ENCODE measurements at places on chromosomes 12 and 14.

GRCh38 chr12:80364056-80364455 is 80.0 kb upstream of the PTPRQ start:
- DNase-seq, result no peak

DNA sequence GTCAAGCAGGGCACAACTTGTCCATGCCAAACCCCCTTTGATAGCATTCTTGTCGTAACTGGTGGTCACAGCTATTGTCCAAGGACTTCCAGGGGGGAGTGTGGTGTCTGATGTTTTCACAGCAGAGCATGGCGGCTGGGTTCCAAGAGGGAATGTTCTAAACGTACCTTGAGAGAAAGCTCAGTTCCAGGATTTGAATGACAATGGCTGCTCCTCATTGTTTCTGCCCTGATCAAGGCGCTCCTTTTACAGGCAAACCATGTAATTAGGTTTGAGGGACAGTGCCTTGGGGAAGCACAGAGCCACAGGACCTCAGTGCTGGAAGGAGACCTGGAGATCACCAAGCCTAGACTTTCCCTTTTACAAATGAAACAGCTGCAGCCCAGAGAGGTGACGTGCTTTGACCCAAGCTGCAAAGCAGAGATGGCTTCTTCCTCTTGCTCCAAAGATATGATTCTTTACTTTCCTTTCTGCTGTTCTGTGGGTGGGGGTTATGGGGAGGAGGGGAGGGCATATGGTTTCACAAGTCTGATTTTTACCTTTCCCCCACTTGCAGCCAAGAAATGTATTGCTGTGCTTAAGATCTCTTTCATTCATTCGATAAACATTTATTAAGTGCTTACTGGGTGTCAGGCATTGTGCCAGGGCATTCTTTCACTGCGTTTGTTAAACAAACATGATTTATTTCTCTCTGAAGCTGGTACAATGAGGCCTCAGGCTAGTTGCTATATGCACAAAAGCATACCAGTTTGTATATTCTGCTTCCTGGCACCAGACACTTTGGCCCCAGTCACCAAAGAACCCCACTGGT is 172.8 kb downstream of the KTN1 start:
- no peak for DNase-seq

GRCh38 chr14:33834466-33835260 is 116.2 kb downstream of the EGLN3 start:
- DNase-seq, result no peak

DNA sequence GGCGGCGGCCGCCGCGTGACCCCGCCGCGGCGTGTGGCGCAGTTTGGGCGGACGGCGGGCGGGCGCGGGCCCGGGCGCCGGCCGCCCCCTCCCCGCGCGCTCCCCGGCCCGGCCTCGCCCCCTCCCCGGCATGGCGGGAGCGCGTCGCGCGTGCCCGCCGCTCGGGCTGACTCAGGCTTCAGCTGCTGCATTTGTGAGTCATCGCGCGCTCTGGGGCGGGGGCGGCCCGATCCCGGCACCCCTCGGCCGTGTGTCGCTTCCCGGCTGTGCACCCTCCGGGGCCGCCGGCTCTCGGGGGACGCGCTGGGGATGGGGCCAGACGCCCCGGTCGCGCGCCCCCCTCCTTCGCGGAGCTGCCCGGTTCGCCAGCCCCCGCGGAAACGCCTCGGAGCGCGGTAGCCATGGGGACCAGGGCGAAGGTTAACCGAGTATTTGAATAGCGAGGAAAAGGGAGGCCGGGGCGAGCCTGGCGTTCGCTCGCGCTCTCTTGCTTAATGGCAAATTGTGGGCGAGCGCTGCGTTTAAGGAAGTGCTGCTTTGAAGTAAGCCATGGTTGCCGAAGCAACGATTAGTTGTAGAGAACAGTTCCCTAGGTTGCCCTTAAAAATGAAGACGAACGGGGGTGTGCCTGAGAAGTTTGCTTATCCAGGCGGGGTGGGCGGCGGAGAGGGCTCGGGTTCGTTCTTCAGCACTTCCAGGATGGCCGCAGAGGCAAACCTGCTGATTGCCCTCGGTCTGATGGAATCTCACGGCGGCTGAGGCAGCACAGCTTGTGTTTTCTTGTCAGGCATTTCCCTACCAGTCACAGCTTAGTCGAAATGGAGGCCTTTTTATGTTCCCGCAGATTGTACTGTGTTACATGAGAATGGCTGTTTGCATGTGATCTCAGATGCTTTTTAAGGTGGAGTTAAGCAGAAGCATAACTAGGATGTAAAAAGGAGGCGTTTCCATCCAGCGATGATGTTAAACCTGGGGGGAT is 896 bp downstream of the EIF5 start:
- DNase-seq, result peak; percentile 51

GRCh38 chr12:124457287-124458219 is 109.9 kb downstream of the NCOR2 start:
- peak; percentile 73 for DNase-seq

- no peak for DNase-seq
Observed at GRCh38 chr12:110758922-110759321, 16.2 kb upstream of the PPP1CC start.

Measured in nucleus accumbens (tissue), 56 donors.